ENCODE measurements at places on chromosomes 7 and 10.

- no peak for DNase-seq
These were observed 28.6 kb downstream of the KAT6B start for GRCh38 chr10:74855027-74855426.

- DNase-seq: no peak
These were observed 882 bp upstream of the CHCHD1 start for GRCh38 chr10:73780966-73781365.

GRCh38 chr10:122018951-122019413 is 30.0 kb downstream of the TACC2 start:
- DNase-seq: no peak

DNA sequence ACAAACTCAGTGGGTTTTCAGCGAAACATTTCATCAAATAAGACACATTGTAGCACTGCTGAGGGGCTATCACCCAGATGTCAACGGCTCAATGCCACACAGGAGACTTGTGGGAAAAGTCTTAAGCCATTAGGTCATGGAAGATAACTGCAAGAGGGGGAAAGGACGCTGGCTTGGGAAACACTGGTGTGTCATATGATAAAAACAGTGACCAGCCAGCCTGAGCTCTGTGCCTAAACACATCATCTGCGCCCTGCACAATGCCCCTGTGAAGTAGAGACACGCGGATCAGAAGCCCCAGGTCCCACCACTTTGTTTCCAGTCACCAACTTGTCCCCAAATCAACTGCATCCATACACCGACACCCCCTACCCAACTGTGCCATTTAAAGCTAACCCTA is 116.7 kb downstream of the TNS3 start:
- DNase-seq: no peak

- no peak for DNase-seq
These were observed 148.6 kb upstream of the IMMP2L start for GRCh38 chr7:111710839-111711380.
